IMR-90 (cell line): ENCODE measurements at places on chromosomes 2 and 18. TPM values are rescaled to one million over a fixed set of nuclear protein-coding genes. Genes with fewer than 3 reads are reported as not detected.
A peak's percentile ranks its signal among the peaks of the same experiment; 100 is the strongest.

GRCh38 chr2:224894356-224894755, 147.9 kb downstream of the DOCK10 start:
- no peak for DNase-seq

DNA sequence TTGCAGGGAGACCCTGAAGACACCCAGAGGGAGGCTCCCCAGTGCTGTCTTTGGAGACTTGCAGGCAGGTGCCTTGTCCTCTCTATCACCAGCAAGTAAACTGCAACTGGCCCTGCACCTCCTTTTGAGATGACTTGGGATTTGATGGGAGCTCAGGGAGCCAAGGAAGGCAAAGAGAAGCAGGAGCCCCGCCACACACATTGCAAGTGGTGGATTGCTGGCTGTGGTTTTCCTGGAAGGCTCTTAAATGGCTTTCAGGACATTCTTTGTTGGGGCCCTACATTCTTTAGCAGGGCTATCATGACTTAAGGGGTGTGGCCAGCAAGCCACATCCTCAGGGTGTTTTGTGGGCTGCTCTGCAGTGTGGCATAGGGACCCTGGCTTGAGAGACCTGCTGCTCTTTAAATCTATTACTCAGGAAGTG, 39.9 kb upstream of the CDC42EP3 start:
- peak; percentile 91 for DNase-seq

KCNS3 gene
- 4.3 and 5.3 TPM in 2 replicates for total RNA-seq

- no peak for DNase-seq
Observed at GRCh38 chr18:75391279-75392225, 36.0 kb downstream of the SMIM21 start.

DNA sequence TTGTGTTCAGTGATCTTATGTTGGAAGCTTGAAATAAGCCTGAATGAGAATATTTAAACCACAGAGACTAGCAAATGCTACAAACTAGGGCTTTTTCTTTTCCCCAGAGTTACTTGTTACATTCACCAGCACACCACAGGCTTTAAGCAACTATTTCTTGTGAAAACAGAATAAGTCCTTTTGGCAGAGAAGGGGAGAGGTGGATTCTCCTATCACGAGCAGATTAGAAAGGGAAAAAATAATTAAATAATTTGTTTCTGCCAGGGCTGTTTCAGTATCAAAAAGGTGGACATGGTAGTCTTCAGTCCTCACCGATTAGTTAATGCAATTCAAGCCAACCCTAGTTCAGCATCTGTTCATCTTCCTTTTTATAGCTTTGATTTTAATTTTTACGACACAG, 12.6 kb downstream of the IFIH1 start:
- DNase-seq: no peak

DNA sequence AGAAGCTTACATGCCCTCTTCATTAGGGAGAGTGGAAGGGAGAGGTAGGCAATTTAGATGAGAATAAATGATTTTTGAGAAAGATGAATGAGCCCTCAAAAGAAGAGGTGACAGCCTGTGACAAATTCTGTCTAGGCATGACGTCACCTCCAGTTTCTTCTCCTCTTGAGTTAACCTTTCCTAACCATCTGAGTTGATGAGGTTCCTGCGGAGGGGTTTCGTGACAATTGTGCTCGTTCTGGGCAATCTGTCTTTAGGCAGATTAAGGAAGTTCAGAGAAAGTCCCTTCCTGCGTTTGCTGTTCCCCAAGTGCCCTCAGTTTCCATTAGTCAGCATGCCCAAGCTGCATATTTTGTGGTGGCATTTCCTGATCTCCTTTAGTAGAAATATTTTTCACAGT, 640.2 kb upstream of the SYT4 start:
- no peak for DNase-seq

DNA sequence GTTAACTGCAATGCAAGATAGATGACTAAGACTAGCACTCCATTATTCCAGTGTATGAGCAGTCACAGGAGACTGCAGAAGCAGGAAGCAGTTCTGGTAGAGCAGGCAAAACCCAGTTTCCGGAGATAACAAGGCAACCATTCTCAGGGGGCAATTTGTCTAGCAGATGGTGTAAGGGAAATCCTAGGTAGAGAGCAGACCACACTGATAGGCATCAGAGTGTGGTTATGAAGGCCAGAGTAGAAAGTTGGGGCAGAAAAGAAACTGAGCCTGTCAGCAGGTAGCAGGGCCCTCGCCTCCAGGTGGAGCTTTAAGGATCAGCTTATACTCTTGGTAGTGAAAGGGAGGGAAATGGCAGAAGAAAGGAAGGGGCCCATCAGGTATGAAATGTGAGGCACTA, 164.4 kb downstream of the PDE11A start:
- DNase-seq: peak; percentile 2

DNA sequence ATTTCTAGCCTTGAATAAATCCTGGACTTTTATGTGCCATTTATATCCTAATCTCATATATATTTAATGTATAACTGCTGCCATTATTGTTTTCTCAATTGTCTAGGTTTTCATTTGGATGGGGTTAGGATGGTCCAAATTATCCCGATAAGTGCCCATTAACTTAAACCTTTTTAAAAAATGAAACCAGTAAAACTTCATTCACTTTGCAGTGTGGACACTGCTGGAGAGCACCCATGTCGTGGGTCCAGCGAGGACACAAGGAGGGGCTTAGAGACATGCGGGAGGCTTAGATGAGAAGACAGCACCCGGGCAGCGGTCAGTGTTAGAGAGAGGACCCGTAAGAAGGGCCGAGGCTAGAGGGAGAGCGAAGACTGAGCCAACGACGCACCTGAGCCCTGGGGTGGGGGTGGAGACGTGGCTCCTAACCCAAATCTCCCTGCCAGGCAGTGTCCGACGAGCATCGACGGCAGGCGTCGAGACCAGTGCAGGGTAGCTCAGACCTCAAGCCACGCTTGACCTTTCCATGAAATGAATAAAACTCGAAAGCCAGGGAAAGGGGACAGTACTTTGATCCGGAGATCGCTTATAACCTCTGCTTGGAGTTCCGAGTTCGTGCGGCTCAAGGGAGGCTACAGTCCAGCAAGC, 9.0 kb upstream of the EN1 start:
- no peak for DNase-seq

AGBL5 gene
- total RNA-seq: 22.8 and 26.2 TPM in 2 replicates
